SK-N-SH (cell line): ENCODE measurements at places on chromosomes 11 and 22.
A peak's percentile ranks its signal among the peaks of the same experiment; 100 is the strongest.

GRCh38 chr11:46285173-46285572 is 7.7 kb downstream of the CREB3L1 start:
- DNase-seq = no peak

- peak; percentile 76 for DNase-seq
These were observed 320 bp downstream of the CLTCL1 start for GRCh38 chr22:19291218-19291579.

DNA sequence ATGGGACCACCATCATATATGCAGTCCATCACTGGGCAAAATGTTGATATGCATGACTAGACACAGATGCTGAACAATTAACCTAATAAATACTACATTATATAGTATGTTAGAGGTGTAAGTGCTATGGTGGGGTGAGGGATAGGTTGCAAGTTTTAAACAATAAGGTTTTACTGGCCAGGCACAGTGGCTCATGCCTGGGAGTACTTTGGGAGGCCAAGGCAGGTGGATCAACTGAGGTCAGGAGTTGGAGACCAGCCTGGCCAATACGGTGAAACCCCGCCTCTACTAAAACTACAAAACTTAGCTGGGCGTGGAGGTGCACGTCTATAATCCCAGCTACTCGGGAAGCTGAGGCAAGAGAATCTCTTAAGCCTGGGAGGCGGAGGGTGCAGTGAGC is 28.1 kb downstream of the F2 start:
- DNase-seq = no peak

GRCh38 chr22:27270818-27271510 is 530.6 kb downstream of the MN1 start:
- DNase-seq = no peak

DNA sequence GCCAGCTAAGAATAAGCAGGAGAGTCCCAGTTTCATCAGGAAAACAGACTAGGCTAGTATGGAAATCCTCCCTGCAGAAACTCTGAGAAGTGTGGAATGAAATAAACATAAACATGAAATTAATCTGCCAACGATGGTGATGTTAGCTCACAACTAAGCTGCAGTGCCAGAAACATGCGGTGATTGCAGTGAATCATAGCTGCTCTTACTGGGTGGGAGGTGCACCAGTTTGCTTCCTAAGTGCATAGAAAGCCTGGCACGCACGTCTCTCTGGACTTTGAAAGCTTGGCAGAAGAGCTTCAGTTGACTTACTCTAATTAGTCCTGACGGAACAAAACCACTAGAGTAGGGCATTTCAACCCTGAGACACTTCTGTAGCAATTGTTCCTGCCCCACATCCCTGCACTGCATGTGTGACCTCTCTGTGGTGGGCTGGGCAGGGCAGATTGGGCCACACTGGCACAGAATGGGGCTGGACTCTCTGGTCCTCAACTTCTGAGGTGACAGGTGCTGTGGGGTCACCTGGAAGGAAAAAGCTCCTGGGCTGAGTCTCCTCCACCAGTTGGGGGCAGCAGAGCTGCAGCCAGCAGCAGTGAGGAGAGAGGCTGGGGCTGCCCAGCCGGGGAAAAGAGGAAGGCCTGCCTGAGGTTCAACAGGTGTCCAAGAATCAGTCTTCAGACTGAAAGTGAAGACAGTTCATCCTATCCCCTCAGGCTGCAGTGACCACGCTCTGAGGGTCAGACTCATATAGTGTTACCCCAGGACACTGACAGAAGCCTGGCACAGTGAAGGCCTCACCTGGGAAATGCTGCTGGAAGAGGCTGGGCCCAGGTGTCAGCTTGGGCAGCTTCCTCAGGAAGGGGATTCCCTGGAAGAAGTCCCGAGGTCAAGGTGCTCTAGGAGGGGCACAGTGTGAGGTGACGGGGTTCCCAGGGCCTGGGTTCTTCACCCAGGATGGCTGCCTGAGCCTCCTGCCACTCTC is 40.5 kb downstream of the GGTLC2 start:
- no peak for DNase-seq

- no peak for DNase-seq
These were observed 86.6 kb downstream of the EHF start for GRCh38 chr11:34707462-34707840.

GRCh38 chr11:131626788-131627187 is 256.4 kb downstream of the NTM start:
- DNase-seq = no peak
